Activated CD4-positive, alpha-beta T cell treated with anti-CD3 and anti-CD28 coated beads, Interleukin-10, Interleukin-2, amounts not matched to agents 100 ng/mL and 50 ng/mL, durations not matched to agents 16 hours and 8 hours (primary cell): ENCODE measurements at places on chromosomes 11 and 22.
A peak's percentile ranks its signal among the peaks of the same experiment; 100 is the strongest.

DNA sequence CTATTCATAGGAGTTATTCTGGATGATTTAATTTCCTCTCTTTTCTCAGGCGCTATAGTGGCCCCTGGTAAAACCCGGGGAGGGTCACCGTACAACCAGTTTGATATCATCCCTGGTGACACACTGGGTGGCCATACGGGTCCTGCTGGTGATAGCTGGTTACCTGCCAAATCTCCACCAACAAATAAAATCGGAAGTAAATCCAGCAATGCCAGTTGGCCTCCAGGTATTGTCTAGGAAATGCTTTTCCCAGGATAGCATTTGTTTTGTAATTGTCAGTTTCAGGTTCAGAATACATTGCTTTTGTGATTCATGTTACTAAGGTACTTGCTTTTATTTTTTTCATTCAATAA lies 35.6 kb upstream of the ADSL start:
- no peak for DNase-seq

GRCh38 chr11:82757660-82758357 lies 24.1 kb upstream of the FAM181B start:
- no peak for DNase-seq

DNA sequence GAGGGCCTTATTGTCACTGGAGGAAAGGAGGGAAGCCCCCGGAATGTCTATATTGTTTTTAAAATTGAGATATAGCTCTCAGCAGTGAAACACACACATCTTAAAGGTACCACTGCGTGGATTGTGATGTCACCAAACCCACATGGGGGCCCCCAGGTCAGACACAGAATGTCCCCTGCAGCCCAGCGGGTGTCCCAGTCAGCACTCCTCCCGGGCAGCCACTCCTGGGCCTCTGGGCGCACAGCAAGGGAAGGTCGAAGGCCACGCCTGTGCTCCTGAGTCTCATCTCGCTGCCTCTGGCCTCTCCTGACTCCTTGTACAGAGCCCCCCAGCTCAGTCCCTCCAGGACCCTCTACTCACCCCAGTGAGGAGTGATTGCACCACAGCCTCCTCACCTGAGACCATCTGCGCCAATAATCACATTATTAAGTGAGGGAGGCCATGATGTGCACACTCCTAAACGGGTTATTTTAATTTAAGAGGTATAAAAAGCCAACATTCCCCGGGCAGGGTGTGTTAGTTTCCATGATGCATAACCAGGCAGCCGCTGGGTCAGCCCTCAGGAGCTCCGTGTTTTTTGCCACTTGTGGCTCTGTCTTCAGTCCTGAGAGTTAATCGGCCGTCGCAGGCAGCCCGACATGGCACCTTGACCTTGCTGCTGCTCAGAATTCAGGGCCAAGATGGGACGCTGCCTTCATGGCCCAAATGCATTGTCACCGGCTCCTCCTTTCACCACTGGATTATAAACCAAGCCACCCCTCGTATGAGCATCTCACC lies 1089.3 kb downstream of the BRD1 start:
- no peak for DNase-seq

GRCh38 chr22:47625013-47625385 lies 862.5 kb downstream of the TBC1D22A start:
- DNase-seq, result no peak

GRCh38 chr22:18071968-18072310 lies 5.9 kb upstream of the PEX26 start:
- no peak for DNase-seq

- DNase-seq, result peak; percentile 16
These were observed 33.1 kb downstream of the EHF start for GRCh38 chr11:34653851-34654482.

DNA sequence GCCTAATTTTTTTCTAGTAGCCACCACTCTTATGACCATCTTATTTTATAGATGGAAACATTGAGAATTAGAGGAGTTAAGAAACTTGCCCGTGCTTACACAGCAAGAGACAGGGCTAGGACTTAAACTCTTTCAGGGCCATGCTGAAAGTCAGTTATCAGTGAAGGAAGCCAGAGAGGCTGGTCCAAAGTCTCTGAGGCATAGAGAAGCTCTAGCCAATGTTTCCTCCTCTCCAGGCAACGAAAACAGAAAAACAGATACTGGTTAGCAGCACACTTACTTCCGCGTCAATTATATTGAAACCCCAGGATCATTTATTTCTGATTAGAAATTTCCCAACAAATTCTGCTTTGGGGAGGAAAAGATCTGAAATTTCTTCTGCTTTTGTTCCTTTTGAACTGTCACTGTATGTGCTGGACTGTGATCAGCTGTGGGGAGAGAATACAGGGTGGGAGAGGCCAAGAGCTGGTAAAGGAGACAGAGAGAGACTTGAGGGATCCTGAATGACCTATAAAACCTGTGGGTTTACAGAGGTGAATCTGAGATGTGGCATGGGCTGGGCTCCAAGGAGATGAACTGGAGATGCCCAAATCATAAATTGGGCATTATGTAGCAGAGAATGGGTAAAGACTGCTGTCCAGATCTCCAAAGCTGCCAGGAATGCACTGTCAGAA lies 37.5 kb upstream of the CAPRIN1 start:
- no peak for DNase-seq

- no peak for DNase-seq
These were observed 21.7 kb upstream of the IFITM3 start for GRCh38 chr11:342328-342727.

- DNase-seq, result no peak
These were observed 60.0 kb downstream of the LIF start for GRCh38 chr22:30186510-30186909.

- no peak for DNase-seq
These were observed 6.6 kb downstream of the CNGA4 start for GRCh38 chr11:6245536-6245935.

- DNase-seq, result no peak
These were observed 3.8 kb upstream of the YWHAH start for GRCh38 chr22:31940506-31940905.

DNA sequence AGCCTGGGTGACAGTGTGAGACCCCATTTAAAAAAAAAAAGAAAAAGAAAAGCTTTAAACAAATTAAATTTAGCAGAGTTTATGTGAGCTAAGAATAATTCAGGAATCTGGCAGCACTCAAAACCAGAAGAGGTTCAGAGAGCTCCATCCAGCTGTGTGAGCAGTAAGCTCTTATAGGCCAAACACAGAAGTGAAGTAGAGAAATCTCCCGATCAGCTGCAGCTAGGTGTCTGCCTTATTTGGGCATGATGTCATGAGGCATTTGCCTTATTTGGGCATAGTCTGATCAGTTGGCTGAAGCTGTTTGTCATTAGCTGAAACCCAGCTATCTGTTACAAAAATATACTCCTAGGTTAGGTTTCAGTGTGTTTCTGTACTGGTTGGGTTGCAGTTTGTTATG lies 8.2 kb downstream of the MS4A15 start:
- no peak for DNase-seq

- DNase-seq, result no peak
These were observed 67.7 kb upstream of the PPP6R3 start for GRCh38 chr11:68392822-68393221.

- no peak for DNase-seq
These were observed 149.1 kb upstream of the RASSF10 start for GRCh38 chr11:12859872-12860657.

GRCh38 chr22:41908411-41909309 lies 6.2 kb downstream of the SHISA8 start:
- peak; percentile 28 for DNase-seq

DNA sequence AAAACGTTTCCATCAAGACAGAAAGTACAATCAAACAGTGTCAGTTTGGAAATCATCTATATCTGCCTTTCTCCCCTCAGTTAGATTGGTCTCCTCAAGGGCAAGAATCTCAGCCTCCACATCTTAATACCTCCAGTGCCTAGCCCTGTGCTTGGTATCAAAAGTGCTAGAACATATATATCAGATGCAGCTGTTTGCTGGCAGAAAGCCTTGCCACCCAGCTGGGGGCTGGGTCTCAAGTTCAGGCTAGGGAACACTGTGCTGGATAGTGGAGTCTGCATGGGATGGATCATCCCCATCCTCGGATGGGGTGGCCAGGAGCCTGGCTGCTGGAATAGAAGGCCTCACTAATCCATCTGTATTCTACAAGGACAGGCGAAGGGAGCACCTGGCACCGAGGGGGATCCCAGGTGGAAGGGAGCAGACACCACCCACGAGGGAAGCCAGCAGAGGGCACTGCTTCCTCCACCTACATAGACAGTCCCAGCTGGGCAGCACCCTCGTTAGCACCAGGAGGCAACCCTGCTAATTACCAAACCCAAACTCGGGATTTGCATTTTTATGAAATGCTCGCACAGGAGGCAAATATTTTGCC lies 602.2 kb downstream of the BUD13 start:
- DNase-seq, result no peak

DNA sequence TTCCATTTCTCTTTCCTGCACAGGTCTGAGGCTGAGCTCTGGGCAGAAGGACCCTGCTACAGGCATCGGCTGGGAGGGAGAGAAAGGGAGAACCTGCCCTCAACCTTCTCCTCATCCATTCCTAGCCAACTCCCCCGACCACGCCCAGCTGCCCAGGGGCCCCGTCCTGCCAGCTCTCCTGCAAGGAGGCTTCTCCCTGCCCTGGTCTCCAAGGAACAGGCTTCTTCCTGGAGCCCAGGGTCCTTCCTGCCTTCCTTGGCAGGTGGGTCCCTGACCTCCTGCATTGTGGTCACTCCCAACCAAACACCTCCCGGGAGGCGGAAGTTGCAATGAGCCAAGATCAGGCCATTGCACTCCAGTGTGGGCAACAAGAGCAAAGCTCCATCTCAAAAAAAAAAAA lies 12.5 kb upstream of the HMOX1 start:
- no peak for DNase-seq

DNA sequence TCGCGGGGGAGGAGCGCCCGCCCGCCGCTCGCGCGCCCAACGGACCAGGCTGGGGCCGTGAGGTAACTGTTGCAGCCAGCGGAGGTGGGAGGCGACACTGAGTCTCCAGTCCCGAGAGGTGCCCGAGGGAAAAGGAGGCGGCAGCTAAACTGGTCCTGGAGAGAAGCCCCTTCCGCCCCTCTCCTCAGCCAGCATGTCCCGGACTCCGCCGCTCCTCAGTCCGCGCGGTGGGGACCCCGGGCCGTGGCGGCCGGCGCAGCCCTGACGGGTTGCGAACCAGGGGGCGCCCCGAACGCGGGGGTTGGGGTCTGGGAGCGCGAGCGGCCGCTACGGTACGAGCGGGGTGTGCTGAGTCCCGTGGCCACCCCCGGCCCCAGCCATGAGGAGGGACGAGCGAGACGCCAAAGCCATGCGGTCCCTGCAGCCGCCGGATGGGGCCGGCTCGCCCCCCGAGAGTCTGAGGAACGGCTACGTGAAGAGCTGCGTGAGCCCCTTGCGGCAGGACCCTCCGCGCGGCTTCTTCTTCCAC lies at the start of gene PDE3B:
TSS of gene PDE3B (plus strand) at position 108 of the 529 bp plus-strand sequence. CDS start at position 380, 272 bp downstream.
- DNase-seq, result peak; percentile 88

- no peak for DNase-seq
These were observed 76.9 kb downstream of the KCNJ1 start for GRCh38 chr11:128790196-128790595.

DNA sequence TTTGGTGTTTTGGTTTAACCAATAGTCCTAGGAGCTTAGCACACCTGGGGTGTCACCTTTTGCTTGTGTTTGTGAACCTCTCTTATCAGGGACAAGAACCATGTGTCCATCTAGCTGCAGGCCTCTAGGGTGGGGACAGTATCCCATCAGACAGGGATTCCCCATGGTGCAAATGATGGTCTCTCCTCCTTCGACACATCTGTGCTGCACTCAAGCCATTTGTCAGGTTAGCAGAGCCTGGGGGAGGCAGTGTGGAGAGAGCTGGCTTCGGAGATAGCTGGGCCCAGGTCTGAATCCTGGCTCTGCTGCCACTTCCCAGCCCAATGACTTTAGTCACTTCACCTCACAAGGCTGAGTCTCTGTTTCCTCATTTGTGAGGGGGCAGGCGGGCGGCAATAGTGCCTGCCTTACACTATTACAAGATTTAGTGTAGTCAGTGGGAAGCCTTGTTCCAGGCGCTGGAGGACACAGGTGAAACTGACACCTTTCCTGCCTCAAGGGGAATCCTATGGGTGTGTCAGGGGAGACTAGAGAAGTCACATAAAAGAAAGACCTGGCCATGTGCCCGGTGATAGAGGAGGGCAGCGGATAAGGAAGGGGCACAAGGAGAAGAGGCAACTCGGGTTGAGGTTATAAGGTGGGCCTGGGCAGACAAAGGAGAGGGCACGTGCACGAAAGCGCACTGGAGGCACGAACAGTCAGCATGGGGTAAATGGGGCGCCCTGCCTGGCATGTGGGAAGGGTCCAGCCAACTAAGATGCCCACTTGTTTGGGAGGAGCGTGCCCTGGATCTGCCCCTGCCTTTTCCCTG lies 12.6 kb downstream of the KLHL35 start:
- no peak for DNase-seq

DNA sequence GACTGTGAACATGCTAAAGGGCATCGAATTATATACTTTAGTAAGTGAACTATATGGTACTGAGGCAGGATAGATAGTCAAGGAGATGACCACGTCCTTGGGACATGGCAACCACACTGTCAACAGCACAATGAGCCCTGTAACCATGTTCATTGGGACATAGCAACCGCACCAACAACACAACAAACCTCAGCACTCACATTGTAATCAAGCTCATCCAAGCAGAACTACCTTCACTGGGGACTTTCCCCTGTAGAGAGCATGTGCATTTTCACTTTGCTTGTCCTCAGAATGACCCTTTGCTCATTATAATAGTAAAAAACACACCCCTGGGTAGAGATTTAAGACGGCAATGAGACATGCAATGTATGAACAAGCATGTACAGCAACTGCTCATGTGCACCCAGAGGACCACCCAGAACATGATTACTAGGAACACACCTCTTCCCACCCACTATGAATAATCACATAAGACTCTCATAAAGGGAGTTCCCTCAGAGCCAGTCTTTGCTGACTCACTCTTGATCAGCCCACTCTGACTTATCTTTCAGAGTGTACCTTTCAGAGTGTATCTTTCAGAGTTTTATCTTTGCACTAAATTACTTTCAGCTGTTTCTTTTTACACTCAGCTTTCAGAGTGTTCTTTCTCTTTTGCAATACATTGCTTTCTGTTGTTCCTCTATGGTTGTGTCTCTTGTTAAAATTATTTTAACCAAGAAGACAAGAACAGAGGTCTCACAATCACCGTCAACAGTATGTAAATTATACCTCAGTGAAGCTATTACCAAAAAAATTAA lies 4.1 kb upstream of the PLAAT2 start:
- peak; percentile 87 for DNase-seq

DNA sequence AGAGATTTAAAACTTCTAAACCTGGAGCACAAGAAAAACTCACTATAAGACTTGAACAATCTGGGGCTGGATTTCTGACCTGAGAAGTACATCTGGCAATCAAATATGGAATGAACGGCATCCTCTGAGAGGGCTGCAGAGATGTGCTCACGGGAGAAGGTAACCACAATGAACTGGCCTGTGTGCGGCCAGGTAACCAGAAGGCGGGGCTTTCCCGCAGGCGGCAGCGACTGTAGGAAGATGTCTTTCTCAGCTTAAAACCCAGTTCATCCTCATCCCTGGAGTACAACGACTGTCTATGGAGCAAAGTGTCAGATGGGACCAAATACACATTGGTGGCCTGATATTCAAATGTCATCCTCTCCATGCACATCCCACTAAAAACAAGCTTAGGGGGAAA lies 24.5 kb downstream of the MICAL3 start:
- no peak for DNase-seq
